NCI-H1694 (cell line): ENCODE measurements at places on chromosomes 16 and 17.
A peak's percentile ranks its signal among the peaks of the same experiment; 100 is the strongest.

GRCh38 chr16:88768071-88768783, 16.8 kb downstream of the PIEZO1 start:
- no peak for DNase-seq

DNA sequence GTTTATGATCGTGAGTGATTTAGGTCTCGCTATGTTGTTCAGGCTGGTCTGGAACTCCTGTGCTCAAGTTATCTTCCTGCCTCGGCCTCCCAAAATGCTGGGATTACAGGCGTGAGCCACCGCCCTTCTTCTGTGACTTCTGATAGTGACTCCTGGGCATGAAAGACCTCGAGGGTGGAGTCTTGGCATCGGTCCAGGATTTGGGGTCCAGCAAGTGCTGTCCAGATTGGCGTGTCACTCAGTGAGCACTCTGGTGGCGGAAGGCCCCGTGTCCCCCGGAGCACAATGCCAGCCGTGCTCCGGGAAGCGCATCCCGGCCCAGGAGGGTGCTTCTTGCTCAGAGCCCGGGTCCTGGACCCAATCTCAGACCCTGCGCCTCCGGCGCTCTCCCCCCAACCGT, 6.8 kb downstream of the OR1F1 start:
- DNase-seq: no peak

GRCh38 chr17:1153795-1154546, 25.8 kb downstream of the ABR start:
- peak; percentile 66 for DNase-seq

DNA sequence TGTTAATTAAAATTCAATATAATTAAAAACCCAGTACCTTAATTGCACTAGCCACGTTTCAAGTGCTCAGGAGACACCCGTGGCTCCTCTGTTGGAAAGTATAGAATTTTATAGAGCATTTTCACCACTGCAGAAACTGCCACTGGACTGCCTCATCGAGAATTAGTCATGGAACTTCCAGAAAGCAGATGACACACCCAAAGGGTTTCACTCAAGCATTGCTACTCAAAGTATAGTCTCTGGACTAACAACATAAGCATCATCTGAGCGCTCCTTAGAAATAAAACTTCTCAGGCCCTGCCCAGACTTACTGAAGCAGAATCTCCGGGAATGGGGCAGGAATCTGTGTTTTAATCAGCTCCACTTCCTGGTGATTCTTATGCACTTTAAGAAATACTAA, 63.5 kb upstream of the GPR139 start:
- DNase-seq: no peak

DNA sequence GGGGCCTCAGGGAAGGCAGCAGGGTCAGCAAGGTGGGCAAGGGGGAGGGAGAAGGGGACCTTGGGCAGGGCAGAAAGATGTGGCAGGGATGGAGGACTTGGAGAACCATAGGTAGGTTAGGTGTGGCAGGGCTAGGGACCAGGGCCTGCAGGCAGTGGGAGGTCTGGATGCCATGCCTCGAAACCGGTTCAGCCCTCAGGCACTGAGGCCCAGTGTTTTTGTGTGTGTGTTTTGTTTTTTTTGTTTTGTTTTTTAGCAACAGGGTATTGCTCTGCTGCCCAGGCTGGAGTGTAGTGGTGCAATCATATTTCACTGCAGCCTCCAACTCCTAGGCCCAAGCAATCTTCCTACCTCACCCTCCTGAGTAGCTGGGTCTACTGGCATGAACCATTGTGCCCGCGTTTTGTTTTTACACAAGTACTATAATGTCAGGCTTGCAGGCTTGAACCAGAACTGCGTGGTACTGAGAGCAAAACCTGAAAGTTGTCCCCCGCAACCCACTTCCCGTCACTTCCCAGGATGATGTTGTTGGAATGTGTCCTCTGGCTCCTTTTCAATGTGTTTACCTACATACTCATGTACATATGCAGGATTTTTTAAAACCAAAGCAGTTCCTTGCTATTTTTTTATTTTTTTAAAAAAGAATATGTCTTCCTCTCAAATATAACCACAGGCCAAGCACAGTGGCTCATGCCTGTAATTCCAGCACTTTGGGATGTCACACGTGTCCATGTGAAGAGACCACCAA, 12.4 kb downstream of the ODAD4 start:
- no peak for DNase-seq

DNA sequence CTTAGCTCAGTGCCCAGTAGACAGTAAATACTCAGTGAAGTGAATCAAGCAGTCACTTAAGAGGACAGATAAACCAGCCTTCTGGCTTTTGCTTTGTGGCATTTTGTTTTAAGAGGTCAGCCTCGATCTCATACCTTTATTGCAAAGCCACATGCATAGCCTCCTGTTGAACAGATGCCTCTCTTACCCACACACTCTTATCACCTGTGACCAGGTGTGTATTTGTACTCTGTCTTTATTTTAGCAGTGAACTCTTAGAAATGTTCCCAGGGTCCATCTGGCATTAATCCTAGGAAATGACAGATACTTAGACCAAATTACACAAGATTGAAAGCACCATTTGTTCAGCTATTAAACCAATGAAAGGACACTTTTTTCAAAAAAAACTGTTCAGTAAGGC, 1426.5 kb downstream of the CDH11 start:
- no peak for DNase-seq

DNA sequence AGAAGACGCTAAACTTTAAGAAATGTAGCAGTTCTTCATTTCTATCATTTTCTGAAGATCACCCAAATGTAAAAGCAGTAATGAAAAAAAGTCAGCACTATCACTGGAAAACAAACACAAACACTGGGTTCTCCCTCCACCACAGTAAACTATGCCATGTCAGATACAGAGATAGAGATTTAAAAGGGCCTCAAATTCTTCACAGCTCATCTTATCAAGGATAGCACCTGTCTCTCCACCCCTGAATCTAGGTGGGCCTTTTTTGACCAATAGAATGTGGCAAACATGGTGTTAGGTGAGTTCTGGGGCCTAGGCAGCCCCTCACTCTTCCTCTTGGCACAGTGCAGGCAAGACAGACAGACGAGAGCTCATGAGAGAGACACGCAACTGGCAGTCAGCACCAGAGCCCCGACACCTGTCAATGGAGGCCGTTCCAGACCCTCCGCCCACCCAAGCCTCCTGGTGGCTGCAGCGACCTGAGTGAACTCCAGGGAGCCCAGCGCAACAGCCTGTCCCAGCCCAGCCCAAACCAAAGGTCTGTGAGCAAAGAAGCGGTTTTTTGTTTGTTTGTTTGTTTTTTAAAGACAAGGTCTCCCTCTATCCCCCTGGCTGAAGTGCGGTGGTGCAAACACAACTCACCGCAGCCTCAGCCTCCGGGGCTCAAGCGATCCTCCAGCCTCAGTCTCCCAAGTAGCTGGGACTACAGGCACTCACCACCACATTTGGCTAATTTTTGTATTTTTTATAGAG, 79.8 kb downstream of the TBC1D16 start:
- no peak for DNase-seq

DNA sequence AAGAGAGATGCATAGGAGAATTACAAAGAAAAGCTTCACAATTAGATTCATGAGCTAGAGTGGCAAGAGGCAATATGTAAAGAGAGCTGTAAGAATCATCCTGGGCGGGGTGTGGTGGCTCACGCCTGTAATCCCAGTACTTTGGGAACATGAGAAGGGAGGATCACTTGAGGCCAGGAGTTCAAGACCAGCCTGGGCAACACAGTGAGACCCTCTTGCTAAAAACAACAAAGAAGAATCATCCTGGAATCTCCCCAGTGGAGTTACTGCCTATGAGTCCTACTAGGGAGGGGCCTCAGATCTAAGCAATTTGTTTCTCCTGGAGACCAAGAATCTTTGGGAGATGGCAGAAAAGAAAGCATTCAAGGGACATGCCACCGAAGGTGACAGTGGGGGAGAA, 119.1 kb downstream of the HIC1 start:
- no peak for DNase-seq

GRCh38 chr17:44623070-44623725, 33.1 kb upstream of the MEIOC start:
- no peak for DNase-seq

DNA sequence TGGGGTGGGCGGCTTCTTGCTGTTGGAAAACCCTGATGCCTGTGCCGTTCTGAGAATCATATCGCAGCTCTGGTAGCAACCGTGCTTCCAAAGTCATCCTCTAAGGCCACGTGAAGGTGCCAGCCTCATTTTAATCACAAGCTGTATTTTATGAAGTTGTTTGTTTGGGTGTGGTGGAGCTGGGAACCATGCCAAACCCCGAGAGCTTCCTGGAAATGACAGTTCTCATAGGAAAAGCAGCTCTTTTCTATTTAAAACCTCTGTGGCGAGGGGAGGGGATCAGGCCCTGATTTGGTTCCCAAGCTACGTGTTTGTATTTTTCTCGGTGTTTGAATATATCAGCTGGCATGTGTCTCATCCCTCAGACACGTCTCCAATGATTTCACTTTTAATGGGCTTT, 21.7 kb downstream of the KNOP1 start:
- peak; percentile 54 for DNase-seq

DNA sequence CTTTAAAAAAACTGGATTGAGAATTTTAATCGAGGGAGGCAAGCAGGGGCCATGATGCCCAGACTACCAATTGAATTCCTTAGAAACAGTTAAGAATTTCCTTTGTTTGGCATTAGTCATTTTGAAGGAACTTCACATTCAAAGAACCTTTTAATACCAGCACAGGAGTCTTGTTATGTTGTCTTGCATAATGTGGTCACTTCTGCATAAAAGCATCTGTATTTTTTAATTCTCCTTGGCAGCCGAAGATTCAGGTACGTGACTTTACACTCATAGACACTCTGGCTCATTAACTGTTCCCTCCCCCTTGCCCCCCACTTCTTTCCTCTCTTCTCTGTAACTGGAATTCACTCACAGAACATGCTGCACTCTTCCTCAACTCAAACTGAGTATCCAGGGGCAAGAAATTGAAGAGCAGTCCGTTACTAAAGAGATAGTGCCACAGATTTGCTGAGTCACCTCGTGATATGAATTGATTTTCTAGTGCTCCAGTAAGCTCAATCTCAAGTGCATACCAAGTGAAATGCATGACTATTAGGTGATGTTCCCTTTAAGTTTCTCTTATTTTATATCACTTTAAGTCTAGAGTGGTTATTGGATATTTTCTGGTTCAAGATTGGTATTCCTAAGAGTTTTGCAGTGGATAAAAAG, 572.2 kb upstream of the SOX9 start:
- no peak for DNase-seq

- no peak for DNase-seq
Observed at GRCh38 chr16:29900888-29901606, 759 bp downstream of the ASPHD1 start.

DNA sequence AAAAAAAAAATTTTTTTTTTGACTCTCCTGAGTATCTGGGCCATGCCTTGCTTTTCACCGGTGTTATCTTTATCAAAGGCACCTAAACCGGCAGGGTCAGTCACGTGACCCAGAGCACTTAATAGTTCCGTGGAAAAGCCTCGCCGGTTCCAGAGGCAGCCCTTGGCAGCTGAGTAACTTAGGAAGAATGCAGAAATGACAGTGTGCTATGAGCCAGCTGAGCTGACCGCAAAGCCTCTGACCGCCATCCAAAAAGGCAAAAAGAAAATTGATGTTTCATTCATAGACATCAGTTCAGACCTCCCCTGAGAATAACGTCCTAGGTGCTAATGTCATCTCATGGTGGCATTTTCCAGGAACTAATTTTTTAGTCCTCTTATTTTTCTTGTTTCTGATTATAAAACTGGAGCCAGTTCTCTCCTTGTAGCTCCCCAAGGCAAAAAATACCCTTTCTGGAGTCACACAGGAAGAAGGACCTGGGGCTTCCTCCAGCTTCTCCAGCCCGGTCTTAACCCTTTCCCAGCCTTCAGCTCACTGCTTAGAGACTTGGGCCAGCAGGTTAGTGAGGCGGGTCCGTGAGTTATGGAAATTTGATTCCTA, 122.6 kb downstream of the SOCS1 start:
- DNase-seq: no peak

DNA sequence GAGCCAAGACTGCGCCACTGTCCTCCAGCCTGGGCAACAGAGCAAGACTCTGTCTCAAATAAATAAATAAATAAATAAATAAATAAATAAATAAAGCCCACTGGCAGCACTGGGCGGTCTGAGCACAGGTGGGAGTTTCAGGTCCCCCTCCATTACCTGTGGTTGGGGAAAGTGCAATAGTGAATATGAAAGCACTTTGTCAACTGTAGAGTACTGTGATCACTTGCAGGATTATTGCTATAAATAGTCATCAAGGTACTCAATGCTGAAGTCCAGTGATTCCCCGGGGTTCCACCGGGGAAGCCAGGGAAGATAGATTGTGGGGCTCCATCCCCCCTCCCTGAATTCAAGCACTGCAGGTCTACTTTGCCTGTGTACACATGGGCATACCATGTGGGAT, 42.7 kb upstream of the CPNE2 start:
- no peak for DNase-seq

DNA sequence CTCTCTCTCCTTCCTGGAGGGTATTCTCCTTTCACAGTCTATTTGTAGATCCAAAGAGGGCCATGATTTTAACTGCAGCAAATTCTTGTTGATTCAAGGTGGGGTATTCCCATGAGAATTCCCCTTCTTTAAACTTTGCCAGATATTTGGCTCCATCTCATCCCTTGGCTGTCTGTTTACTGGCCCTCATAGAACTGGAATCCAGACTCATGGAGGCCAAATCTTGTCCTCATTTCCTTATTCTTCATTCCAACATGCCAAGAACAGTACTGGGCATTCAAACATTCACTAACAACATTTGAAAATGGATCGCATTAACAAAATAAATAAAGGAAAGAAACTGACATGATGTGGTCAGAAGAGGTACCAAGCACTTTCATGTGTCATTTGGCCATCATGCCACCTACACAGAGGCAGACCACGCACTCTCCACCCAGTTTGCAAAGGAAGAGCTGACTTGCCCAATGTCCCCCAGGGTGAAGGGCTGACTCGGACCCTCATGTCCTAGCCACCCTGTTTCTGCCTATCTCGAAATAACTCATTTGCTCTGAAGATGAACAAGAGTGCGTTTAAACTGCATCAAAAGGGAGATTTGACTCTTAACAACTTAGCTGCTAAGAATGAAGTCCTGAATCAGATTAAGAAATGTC, 23.1 kb upstream of the SLC35B1 start:
- no peak for DNase-seq

DNA sequence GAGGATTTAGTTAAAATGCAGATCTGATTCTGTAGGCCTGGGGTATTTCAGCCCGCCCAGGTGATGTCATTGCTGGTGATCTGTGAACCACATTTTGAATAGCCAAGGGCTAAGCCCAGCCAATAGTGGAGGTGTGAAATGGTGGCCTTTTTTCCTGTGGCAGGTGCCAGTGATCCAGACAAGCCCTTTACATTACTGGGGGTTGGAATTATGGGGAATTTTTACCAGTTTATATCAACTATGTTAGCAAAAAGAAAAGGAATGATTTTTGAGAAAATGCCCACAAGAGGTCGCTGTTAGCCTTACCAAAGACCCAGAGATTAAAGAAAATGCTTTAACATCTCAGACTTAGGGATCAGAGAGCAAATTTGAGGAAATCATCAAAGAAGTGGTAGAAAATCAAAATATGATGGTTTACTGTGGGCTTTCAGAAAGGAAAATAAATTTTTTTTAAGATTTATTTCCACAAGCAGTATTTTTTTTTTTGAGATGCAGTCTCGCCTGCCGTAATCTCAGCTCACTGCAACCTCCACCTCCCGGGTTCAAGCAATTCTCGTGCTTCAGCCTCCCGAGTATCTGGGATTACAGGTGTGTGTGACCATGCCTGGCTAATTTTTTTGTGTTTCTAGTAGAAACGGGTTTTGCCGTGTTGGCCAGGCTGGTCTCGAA, 3.9 kb downstream of the VPS35L start:
- peak; percentile 73 for DNase-seq
